ENCODE measurements at places on chromosomes 6 and 20. TPM values are rescaled to one million over a fixed set of nuclear protein-coding genes. Genes with fewer than 3 reads are reported as not detected.

- no peak overlapping the region for H3K27ac ChIP-seq
- no peaks in the 10 kb centered on the region for H3K4me1 ChIP-seq
- DNase-seq, result no peak
- H3K4me3 ChIP-seq, result no peak overlapping the region
Measured at GRCh38 chr6:97563529-97563928, 280.5 kb upstream of the MMS22L start.

DNA sequence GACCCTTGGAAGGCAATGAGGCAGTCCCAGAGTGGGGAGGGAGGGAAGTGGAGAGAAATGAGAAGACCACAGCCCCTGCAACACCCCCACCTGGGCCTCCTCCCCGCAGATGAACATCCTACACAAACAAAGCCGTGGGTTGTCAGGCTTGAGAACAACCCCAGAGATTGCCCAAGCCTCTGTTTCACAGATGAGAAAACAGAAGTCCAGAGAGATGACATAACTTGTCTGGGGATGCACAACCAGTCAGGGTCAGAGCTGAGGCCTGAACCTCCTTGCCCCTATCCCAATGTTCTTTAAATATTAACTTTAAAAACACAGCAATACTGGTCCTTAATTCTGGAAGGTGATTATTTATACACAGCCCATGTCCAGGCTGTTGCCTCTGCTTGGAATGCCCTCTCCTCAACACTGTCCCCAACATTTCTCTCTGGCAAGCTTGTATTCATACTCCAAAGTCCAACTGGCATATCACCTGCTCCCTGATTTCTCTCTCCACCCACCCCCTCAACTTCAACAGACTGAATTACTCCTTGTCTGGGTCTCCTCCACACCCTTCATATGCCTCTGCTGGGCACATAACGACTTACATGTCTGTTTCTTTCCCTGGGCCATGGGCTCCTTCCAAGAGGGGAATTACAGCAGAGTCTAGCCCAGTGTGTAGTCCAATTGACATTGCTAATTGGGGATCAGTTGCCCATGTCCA is 135.5 kb upstream of the LRFN2 start:
- no peaks in the 10 kb centered on the region for H3K36me3 ChIP-seq
- H3K27me3 ChIP-seq, result no peaks in the 10 kb centered on the region
- H3K27ac ChIP-seq, result no peak overlapping the region
- DNase-seq, result no peak
- peaks cover 3% of the 10 kb centered on the region for H3K4me1 ChIP-seq
- no peak overlapping the region for H3K4me3 ChIP-seq

DNA sequence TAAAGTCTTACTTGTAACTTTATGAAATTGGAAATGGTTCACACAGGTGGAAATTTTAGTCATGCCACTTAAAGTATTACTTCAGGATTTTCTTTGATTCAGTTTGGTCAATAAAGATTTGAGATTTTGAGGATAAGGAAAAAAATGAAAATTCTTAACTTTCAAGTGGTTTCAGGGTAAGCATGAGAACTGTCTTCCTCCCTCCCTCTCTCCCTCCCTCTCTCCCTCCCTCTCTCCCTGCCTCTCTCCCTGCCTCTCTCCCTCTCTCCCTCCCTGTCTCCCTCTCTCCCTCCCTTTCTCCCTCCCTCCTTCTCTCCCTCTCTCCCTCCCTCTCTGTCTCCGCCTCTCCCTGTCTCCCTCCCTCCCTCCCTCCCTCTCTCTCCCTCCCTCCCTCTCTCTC is 36.9 kb downstream of the L3MBTL3 start:
- H3K27me3 ChIP-seq, result no peaks in the 10 kb centered on the region
- H3K36me3 ChIP-seq, result peaks cover 68% of the 10 kb centered on the region
- H3K4me1 ChIP-seq, result peaks cover 8% of the 10 kb centered on the region
- no peak overlapping the region for H3K4me3 ChIP-seq
- no peak overlapping the region for H3K27ac ChIP-seq

Gene SLC13A3
- 0.28 TPM for total RNA-seq

Measured in CD4-positive, alpha-beta T cell (primary cell).